ENCODE measurements at places on chromosomes 5 and 9.

- no peak for DNase-seq
Measured at GRCh38 chr9:114968671-114969070, 38.3 kb upstream of the TNFSF8 start.

DNA sequence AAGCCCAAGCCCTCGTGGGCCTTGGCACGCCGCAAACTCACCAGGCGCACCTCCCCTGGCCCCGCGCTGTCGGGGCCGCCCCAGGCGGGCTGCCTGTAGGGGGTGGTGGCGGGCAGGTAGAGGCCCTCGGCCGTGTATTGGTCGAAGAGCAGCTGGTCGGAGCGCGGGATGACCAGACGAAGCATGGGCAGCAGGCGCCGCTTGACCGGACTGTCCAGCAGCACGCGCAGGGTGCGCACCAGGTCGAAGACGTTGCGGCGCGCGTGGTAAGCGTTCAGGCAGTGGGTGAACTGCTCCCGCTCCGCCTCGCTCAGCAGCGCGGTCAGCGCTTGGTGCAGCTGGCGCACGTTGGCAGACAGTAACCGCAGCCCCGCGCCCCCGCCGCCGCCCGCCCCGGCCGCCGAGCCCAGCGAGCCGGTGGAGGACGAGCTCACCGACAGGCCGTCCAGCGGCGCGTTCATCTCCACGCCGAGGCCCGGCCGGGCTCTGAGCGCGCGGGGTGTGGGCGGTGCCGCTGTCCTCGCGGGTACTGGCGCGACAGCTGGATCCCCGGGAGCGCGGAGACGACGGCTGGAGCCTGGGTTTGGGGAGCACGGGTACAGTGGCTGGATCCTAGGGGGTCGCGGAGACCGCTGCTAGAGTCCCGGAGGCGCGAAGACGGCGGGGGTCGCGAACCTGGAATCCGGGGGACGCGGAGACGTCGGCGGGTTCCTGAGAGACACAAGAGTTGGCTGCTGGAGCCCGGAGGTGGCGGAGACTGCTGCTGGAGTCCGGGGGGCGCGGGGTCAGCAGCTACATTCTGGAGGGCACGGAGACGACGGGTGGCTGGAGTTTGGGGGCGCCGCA is 709 bp downstream of the WHRN start:
- no peak for DNase-seq

DNA sequence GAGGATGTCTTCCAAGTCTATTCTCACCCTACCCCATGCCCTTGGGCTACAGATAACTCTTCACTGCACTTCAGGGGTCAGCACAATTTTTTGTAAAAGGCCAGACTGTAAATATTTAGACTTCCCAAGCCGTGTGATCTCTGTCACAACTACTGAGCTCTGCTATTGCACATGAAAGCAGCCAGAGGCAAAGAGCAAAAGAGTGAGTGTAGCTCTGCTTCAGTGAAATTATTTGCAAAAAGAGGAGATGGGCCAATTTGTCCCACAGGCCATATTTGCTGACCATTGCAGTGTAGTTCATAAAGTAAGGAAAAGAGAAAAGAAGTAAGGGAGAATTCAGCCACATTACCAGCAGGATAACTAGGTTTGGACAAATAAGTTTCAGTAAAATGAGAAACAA is 7.0 kb upstream of the MOCS2 start:
- DNase-seq, result no peak

GRCh38 chr5:42811591-42812446 is at the start of gene SELENOP:
SELENOP (minus strand) TSS chr5:42811892; CDS start chr5:42808353, 3,539 bp downstream.
- peak; percentile 50 for DNase-seq

DNA sequence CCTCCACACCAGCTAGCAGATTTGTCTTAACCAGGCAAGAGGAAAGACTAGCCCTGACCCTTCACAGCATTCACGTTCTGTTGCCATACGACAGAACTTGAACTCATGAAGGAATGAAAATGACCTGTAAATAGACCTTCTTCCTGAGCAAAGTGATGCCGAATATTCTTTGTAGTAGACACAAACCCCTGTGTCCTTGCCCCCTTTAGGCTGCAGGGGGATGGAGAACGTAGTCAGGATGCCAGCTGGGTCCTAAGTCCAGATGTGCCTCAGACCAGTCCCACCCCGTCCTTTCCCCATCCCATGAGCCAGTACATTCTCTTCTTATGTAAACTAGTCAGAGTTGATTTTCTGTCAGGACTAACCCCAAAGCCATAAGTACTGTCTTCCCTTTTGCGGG is 104.2 kb upstream of the SAP30L start:
- no peak for DNase-seq

DNA sequence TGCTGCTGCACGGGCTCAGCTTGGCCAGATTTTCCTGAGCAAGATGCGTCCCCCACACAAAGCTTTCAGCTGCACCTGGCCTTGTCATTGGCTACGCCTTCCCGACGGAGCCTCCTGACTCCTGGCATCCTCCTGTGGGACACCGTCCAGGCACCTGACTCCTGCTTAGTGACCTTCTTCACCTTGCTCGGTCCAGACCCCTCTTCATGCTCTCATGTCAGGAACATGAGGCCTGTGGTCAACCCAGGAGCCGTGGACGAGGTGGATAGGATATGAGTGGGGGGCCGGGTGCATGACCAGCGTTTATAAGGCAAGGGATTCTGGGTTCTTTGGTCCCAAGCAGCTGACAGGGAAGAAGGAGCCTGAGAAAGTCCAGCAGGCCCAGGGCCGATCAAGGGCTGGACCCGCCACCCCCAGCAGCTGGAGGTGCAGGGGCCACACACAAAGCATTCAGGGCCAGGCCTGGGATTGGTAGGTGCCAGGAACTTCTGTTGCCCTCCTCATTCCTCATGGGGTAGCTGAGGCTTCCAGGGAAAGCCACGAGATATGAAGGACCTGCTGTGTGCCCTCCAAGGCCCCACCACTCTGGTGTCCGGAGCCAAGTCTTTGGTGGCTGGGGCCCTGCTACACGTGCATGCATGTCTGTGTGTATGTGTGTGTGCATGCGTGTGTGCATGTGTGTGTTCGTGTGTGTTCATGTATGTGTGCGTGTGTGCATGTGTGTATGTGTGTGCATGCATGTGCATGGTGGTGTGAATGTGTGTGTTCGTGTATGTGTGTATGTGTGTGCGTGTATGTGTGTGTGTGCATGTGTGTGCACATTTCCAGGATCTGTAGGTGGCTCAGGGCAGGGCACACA is 34.9 kb downstream of the SLC6A3 start:
- DNase-seq, result no peak

- no peak for DNase-seq
Measured at GRCh38 chr5:107129051-107129450, 541.7 kb downstream of the EFNA5 start.

Data from kidney capillary endothelial cell (primary cell).